ENCODE measurements at places on chromosomes 3 and 15.

DNA sequence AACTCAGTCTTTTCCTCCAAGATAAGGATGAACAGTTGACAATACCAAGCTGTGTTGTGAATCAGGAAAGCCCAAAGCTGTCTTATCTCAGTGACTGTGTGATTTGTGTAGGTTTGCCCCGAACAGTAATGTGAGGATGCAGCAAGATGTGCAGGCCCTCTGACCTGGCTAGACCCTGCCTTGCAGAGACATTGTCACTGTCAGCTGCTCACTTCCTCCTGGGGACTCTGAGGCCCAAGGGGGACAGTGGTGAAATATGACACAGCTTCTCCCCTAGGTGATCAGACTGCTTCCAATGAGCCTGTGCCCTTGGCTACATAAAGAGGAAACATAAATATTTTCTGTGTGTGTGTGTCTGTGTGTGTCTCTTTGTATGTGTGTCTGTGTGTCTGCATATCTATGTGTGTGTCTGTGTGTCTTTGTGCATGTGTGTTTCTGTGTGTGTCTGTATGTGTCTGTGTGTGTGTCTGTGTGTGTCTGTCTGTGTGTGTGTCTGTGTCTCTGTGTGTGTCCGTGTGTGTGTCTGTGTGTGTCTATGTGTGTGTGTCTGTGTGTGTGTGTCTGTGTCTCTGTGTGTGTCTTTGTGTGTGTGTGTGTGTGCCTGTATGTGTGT, 21.7 kb downstream of the LRRK1 start:
- DNase-seq, result no peak

- no peak for DNase-seq
These were observed 20.1 kb downstream of the FAM3D start for GRCh38 chr3:58646503-58646902.

DNA sequence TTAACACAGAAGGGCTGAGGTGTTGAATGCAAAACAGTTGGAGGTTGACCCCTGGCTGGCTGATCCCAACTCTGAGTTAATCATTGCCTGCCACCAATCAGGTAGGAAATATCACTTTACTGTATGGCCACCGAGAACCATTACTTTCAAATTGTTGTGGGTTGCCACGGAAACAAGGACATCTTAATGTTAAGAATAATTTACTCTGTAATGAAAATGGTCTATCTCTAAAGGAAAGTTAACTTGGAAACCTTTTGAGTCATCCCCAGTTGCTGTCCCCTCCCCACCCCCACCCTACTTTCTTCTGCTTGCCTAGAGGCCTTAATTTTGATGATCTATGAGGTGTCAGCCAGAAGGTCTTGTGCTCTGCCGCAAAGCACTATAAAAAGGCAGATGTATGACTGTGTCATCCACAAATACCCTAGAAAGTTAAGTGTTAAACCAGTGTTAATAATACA, 78.7 kb upstream of the SNRK start:
- no peak for DNase-seq

DNA sequence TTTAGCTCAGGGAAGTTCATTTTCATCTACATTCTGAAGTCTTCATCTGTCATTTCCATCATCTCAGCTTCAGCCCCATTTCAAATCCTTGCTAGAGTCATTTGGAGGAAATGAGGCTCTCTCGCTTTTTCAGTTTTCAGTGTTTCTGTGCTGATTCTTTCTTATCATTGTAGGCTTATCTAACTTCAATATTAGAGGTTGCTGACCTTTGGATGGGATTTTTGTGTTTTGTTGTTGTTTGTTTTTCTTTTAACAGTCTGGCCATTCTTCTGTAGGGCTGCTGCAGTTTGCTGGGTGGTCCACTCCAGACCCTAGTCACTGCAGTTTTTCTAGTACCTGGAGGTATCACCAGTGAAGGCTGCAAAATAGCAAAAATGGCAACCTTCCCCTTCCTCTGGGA, 8.6 kb downstream of the OR5H2 start:
- DNase-seq, result no peak

DNA sequence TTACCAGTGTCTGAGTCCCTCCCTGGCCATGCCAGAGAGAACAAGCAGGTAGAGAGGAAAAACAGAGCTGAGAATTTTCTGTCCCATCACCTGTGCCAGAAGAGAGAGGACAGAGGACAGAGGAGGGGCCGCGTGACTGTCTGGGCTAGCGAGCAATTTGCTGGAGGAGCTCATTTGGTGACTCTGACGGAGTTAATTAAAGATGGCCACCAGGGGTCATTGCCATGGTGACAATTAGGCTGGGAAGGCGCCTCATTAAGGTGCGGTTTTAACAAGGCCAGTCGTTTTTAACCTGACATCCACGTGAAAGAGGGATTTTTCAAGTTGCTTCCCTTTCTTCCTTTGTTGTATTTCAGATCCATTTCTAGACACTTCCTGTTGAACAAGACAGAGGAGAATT, 72.4 kb downstream of the RHCG start:
- DNase-seq, result no peak

- DNase-seq, result no peak
These were observed 80.8 kb upstream of the DPH6 start for GRCh38 chr15:35626571-35627318.

GRCh38 chr3:34139566-34139965, 341.1 kb downstream of the PDCD6IP start:
- no peak for DNase-seq

DNA sequence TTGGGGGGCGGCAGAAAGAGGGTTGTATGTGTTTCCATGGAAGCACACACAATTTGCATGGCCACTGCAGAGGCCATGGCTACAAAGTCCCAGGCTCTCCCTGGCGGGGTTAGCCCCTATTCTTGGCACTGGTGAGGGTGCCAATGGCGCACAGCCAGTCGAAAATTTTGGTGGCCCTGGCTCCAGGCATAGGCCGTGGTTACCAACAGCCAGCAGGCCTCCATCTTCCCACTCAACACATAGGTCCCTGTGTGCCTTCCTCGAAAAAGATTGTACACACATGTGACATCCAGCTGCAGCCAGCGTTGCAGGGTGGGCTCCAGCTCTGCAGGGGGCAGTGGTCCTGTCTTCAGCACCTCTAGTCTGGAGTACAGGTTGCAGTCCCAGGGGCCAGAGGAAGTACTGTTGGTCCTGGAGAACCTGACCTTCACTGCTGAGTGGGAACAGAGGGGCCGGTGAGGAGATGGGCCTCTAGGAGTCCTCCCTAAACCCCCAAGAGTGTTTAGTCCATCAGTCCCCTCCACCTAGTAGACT, 7.1 kb downstream of the P4HTM start:
- no peak for DNase-seq

GRCh38 chr3:20013396-20013795, 1.3 kb upstream of the PP2D1 start:
- no peak for DNase-seq

DNA sequence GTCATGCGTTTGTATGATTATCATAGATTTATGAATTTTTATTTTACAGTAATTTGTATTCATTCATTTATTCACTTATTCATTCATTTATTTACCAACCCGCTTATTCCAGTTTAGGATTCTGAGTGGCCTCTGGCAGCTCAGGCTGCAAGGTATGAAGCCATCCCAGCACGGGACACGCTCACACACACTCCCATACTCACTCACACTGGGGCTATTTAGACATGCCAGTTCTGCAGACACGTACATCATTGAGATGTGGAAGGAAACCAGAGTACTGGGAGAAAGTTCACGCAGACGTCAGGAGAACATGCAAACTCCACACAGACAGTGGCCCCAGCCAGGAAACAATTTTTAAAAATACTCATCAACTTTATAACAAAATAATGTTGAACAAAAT, 5.1 kb downstream of the CDIN1 start:
- DNase-seq, result no peak

DNA sequence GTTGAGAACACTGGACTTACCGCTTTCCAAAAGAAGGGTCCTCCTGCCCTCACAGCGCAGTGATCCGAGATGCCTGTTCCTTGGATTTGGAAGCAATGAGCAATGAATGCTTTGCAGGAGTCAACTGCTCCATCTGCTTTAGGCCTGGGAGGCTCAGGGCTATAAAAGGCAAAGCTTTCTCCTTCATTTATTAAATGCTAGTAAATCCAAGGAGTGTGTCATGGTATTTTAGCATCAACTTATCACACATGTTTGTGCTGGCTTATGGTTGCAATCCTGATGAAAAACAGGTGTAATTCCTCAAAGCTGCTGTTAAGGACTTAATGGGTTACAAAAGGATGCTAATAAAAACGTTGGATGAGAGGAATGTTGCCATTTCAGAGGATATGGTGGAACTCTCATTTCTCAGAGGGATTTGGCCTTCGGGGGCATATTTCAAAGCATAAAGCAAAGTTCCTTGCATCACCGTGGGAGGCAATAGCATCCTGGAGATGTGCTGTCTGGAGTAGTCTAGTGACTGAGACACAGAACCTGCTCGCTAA, 158.5 kb upstream of the TPM1 start:
- no peak for DNase-seq

DNA sequence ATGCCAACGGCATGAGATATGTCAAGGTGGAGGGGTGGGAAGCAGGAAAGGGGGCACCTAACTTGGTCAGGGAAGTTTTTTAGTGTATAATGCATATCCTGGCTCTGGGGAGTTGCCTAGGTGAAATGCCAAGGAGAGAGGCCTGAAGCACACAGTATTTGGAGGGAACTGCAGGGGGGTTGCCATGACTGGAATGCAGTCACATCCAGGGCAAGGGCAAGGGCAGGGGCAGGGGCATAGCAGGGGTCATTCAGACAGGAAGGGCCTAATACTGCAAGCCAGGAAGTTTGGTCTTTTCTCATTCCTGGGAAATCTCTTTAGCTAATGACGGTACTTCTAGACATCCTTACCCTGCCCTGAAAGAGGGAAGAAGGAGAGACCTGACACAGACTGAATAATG, 60.5 kb downstream of the MYRIP start:
- no peak for DNase-seq

GRCh38 chr3:172625404-172625803, 85.5 kb downstream of the NCEH1 start:
- no peak for DNase-seq

DNA sequence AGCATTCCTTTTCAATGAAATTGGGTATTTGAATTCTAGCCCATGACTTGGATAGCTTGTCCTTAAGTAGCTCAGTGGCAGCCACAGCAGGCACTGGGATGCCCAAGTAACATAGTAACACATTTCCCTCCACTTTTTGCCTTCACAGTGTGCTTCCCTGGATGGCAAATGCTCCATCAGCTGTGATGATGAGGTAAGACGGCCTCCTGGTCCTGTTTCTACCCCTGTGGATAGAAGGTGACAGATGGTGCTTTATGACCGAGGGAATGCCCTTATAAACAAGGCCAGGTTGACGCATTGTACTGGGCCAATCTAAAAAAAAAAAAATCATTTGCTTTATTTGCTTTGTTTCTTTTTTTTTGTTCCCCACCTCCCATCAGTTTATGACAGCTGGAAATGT, 41.8 kb upstream of the LRTM1 start:
- no peak for DNase-seq

DNA sequence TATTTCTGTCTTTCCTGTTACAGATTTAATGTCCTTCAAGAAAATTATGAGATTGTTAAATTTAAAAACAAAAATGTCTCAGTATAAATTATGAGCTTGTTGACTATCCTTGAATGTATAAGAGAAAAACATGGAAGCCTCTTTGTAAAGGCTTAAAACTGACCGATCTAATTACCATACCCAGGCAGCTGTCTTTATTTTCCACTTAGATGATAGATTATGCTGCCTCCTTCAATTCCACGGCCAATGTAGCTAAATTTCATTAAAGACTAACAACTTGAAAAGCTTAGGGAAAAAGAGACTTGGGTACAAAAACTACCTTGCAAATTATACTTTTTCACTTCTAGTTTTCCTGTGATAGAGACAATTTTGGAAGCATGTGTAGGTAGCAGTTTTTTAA, 88.3 kb downstream of the ATP10A start:
- no peak for DNase-seq
